ENCODE measurements at places on chromosomes 1 and 21. TPM values are rescaled to one million over a fixed set of nuclear protein-coding genes. Genes with fewer than 3 reads are reported as not detected.
A peak's percentile ranks its signal among the peaks of the same experiment; 100 is the strongest.

LRRC71 gene
- not detected for total RNA-seq

DNA sequence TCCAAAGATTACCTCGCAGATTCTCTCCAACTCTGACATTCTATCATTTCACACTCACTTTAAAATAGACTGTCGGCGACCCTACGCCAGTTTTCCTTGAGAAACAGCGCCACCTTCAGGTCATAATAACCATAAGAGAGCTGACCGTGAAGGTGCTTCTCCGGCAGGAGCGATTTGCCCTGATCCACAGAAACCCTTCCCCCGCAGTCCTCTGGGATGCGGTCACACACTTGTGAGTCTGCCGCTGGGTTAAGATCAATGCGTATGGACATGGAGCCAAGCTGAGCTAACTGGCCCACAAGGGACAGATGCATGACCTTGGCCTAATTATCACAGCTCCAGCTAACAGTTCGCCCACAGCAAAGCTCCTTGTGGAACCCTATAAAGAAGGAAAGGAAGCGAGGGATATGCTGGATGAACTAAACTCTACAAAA, 32.8 kb upstream of the IFNAR2 start:
- peak; percentile 76 for DNase-seq

- no peak for DNase-seq
Measured at GRCh38 chr1:42739753-42740700, at the start of gene CLDN19. TSS of gene CLDN19 (minus strand) at chr1:42740236. CDS start at chr1:42740063, 173 bp downstream.

DNA sequence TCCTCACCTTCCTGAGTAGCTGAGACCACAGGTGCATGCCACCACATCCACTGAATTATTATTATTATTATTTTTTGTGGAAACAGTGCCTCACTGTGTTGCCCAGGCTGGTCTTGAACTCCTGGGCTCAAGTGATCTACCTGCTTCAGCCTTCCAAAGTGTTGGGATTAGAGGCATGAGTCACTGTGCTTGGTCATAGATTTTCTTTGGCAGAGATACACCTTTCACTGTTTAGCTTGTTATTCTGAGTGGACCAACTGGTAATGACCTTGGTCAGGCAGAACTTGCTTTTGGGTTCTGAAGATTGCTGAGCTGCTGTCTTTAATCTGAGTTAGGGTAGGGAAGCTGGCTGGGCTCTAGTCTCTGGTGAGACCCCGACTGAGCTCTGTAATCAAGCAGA, 66.8 kb downstream of the DNAH14 start:
- DNase-seq = no peak

DNA sequence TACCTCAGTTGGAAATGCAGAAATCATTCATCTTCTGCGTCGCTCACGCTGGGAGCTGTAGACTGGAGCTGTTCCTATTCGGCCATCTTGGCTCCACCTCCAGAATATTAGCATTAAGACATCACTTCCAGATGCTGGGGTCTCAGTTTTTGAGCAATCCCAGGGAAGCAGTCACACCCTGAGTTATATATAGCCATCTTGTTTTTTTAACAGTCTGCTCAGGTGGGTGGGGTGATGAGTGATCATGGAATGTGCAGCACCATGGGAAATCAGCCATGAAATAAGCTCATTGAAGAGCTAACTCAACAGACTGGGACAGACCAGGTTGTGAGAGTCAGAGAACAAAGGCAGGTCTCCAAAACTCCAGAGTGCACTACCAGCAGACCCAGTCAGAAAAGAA, 27.0 kb upstream of the HMGB4 start:
- DNase-seq = no peak

GRCh38 chr1:14267991-14268390, 330.5 kb upstream of the KAZN start:
- DNase-seq = no peak

DNA sequence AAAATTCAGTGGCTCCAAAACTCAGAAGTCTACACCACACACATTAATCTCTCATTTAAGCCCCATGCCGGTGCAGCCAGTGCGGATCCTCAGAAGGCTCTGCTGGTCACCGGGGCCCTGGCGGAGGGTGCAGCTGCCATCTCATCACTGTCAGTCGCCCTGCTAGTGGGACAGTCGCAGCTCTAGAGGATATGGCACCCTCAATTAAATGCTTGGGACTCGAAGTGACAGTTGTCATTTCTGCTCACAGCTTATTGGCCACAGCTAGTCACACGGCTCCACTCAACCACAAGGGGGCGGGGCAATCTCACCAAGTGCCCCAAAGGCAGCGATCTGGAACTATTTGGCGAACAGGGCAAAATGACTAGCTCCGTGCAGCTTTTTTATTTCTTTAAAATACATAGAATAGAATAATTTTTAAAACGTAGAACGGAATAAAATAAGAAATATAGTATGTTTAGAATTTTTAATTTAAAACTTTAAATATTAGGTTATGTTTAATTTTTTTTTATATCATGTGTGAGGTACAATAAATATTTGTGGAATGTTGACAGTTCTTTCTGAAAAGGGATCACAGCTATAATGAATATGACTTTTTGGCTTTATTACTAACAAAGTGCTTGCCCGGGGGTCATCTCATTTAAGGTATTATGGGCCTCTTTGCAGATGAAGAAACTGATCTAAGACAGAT, 8.0 kb upstream of the MAN1C1 start:
- DNase-seq = peak; percentile 96

DNA sequence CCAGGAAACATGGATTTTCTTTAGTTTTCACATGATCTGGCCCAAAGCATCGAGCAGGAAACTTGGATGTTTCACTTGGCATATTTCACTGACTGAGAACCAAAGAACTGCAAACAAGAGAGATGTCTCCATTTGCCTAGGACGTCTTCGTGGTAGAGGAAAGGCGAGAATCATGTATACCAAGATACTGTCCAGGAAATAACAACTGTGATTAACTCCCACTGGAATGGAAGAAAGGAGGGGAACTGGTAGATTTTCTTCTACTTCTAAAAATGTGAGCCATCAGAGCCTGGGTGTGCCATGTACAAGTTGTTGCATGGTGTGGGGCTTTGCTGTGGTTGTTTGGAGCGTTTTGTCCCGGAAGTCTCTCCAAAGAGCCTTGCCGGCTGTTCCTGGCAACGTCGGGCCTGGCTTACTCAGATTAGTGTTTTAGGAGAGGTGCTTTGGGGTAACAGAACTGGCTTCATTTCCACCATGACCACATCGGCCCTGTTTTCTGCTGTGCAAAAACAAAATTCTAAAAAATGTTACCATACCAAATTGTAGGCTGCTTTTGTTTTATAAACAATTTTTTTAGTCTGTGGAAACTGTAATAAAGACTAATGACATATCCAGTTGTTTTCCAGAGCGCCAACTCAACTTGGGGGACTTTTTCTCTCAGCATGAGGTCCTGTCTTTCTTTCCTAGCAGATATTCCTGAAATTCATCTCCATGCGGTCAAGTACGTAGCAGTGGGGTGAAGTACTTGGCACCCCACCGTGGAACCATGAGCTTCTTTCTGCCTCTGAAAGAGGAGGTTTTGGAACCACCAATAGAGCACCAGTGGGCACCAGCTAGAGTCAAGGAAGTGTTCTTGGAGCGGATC, 118.3 kb downstream of the TM2D1 start:
- no peak for DNase-seq

GRCh38 chr21:45739218-45740087, 95.9 kb downstream of the PCBP3 start:
- DNase-seq = no peak

- DNase-seq = no peak
Measured at GRCh38 chr1:31679091-31679490, 24.7 kb downstream of the COL16A1 start.

GRCh38 chr1:185039726-185040407, 5.5 kb upstream of the RNF2 start:
- DNase-seq = no peak

- no peak for DNase-seq
Measured at GRCh38 chr1:163063143-163063542, 6.0 kb upstream of the RGS4 start.

- no peak for DNase-seq
Measured at GRCh38 chr1:41640756-41641474, 156.4 kb upstream of the EDN2 start.

- DNase-seq = no peak
Measured at GRCh38 chr1:6392809-6393399, 663 bp downstream of the ACOT7 start.

GRCh38 chr1:204831186-204831585, 39.5 kb upstream of the NFASC start:
- DNase-seq = no peak

Measured in OCI-LY7 (cell line).